ENCODE measurements at places on chromosomes 16 and 17. TPM values are rescaled to one million over a fixed set of nuclear protein-coding genes. Genes with fewer than 3 reads are reported as not detected.

TEKT1 gene
- polyA plus RNA-seq: not detected

- no peak overlapping the region for H3K27ac ChIP-seq
- DNase-seq: no peak
- H3K4me3 ChIP-seq: no peak overlapping the region
- peaks cover 16% of the 10 kb centered on the region for H3K27me3 ChIP-seq
- no peaks in the 10 kb centered on the region for H3K4me1 ChIP-seq
Measured at GRCh38 chr16:2860826-2861567, 3.0 kb upstream of the PRSS22 start.

SEPTIN12 gene
- not detected for polyA plus RNA-seq

PRDM7 gene
- polyA plus RNA-seq: not detected

CCL7 gene
- polyA plus RNA-seq: 0.64 TPM

DNA sequence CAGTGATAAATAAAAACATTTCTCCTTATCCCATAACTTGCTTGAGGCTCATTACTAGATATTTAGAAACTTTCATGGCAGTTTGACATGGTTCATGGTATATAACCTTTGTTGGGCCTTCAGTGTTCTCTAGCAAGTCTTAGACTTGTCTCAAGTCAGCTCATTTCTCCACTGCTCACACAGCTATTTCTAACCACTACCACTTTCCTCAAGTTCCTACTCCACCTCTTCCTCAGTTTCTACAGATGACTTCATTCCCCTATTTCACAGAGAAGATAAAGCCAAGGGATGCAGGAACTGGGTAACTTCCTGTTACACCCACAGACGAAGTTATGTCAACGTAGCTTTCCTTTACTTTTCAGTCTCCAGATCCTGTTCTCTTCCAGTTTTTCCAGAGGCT is 23.2 kb downstream of the NLK start:
- H3K4me1 ChIP-seq: peaks cover 7% of the 10 kb centered on the region
- DNase-seq: no peak
- no peaks in the 10 kb centered on the region for H3K36me3 ChIP-seq
- H3K4me3 ChIP-seq: no peak overlapping the region
- no peak overlapping the region for H3K27ac ChIP-seq

DNA sequence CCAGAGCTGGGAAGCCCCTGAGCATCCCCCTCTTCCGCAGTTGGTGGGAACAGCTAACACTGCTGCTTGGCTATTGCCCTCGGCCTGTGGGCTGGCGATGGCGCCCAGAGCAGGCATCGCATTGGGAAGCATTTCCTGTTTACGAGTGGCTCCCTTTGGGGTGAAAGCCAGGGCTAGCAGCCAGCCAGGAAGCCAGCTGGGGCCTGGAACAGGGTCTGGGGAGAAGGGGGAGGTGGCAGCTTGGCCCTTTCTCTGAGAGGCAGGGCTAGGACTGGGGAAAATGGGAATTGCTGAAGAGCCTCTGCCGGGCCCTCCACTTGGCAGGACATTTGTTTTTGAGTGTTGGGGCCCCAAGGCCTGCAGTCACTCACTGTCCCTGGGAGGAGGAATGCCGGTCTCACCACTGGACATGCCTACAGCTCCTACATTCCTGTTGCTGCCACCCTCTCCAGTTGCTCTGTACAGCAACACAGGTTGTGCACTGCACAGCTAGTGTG is 2.4 kb upstream of the MTSS2 start:
- no peak overlapping the region for H3K4me3 ChIP-seq
- H3K27me3 ChIP-seq: no peaks in the 10 kb centered on the region
- H3K36me3 ChIP-seq: no peaks in the 10 kb centered on the region
- peaks cover 37% of the 10 kb centered on the region for H3K4me1 ChIP-seq
- no peak for DNase-seq

TMEM235 gene
- polyA plus RNA-seq: not detected

- H3K27me3 ChIP-seq: no peaks in the 10 kb centered on the region
- DNase-seq: no peak
- H3K27ac ChIP-seq: no peak overlapping the region
- H3K4me3 ChIP-seq: no peak overlapping the region
Measured at GRCh38 chr16:10906914-10907756, 30.1 kb downstream of the CIITA start.

NOL3 gene
- 150 TPM for polyA plus RNA-seq

DNA sequence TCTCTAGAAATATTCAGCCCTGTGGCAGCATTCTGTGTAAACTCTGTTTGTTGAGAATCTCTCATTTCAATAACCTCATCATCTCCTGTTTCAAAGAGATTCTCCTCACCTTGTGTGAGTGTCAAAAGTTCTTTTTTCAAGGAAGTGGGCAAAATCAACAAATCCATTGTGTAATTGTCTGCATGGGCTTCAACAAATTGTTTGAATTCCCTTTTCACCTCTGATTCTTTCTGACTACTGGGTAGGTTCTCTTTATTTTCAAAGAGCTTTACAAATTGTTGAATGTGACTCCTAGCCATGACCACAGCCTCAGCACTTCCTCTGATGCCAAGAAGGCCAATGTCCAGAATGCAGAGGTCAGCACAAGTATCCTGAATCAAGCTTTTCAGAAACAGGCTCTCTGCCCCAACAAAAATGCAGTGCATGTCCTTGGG is 48.0 kb downstream of the N4BP1 start:
- H3K27me3 ChIP-seq: no peaks in the 10 kb centered on the region
- no peak overlapping the region for H3K4me3 ChIP-seq
- peaks cover 42% of the 10 kb centered on the region for H3K4me1 ChIP-seq
- peak; percentile 45 for DNase-seq

DNA sequence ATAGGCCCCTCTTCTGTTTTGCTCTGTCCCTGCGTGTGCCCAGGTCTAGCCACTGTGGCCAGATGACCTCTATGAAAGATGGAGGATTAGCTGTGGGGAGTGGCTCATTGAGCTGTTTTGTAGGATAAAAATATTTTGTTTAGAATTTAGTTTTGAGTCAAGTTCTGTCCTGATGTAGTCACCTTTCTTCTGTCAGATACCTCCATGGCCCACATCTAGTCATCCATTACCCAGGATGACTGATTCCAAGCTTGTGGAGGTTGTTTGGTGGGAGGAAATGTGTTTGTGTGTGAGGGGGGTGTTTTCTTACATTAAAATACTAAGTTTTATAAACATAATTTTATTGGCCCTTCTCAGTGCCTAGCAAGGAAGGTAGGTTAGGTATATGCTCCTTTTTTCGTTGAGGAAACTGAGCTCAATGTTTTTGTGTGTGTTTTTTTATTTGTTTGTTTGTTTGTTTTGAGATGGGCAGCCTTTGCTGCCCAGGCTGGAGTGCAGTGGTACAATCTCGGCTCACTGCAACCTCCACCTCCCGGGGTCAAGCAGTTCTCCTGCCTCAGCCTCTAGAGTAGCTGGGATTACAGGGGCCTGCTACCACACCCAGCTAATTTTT is 16.3 kb downstream of the SNX11 start:
- no peaks in the 10 kb centered on the region for H3K4me1 ChIP-seq
- no peaks in the 10 kb centered on the region for H3K27me3 ChIP-seq
- H3K27ac ChIP-seq: no peak overlapping the region

OTOA gene
- 2.6 TPM for polyA plus RNA-seq

MMP15 gene
- polyA plus RNA-seq: 8.6 TPM

DNA sequence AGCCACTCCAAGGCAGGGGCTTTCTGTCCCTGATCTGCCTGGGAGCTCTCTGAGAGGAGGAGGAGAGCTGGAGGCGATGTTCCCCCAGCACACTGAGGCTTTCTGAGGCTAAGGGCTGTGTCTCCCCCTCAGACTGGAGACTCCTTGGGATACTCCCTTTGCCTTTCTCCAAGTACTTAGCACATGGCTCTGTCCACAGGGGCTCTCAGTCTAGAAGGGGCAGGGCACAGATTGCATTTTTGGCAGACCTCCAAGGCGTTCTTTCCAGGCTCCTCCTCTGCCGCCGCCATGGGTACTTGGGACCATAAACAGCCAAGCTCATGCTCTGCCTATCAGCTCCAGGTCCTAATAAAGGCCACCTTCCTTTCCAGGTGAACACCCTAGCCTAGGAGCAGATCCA is 1.8 kb upstream of the GIP start:
- H3K4me3 ChIP-seq: no peak overlapping the region
- H3K36me3 ChIP-seq: no peaks in the 10 kb centered on the region
- H3K27me3 ChIP-seq: peaks cover 15% of the 10 kb centered on the region
- no peak overlapping the region for H3K27ac ChIP-seq
- DNase-seq: no peak

DNAAF1 gene
- 5.3 TPM for polyA plus RNA-seq

DNA sequence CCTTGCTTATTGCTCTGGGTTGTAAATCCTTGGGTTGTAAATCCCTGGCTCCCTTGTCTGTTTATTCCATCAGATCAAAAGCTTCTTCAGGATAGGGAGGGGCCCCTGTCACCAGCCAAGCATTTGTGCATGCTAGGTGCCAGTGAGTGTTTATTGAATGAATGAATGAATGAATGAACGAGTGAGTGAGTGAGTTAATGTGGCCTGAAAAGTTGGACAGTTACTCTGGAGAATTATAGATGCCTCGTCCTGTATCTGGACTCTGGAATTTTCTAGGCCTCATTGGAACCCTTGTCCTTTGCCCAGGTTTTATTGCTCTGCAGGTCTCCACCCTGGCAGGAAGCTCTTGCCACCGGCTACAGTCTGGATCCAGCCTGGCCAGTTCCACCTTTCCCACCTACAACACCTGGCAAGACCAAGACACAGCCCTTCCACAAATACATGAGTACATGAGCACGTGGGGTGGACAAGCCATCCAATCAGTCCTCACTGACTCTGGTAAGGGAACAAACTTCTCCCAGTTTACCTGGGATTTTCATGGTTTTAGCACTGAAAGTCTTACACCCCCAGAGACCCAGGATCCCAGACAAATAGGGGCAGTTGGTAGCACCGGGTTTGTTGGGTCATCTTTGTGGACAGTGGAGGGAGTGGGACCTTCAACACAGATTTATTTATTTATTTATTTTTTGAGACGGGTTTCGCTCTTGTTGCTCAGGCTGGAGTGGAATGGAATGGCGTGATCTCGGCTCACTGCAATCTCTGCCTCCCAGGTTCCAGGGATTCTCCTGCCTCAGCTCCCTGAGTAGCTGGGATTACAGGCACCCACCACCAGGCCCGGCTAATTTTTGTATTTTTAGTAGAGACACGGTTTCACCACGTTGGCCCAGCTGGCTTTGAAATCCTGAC is 14.7 kb upstream of the CDH1 start:
- no peaks in the 10 kb centered on the region for H3K36me3 ChIP-seq
- DNase-seq: no peak
- H3K4me1 ChIP-seq: no peaks in the 10 kb centered on the region
- H3K27ac ChIP-seq: no peak overlapping the region

ATP2C2 gene
- polyA plus RNA-seq: 0.07 TPM

DHRS7C gene
- polyA plus RNA-seq: not detected

DNA sequence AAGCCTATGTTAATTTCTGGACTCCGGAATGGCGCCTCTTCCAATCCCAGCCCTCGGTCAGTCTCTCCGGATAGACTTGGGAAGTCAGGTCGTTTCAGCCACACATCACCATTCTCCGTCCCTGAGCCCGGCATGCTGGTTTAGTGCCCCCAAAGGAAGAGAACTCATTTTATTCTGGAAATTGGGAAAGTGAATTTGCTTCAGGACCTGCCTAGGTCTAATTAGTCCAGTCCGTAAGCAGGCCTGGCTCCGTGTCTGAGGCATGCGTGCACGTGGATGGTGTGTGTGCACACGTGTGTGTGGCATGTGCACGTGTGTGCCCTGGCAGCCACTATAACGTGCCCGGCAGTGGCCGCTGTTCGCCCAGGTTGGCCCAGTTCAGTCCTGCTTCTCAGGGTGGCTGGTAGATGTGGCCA is 77.4 kb downstream of the RPA1 start:
- H3K27ac ChIP-seq: no peak overlapping the region
- H3K36me3 ChIP-seq: no peaks in the 10 kb centered on the region
- no peak for DNase-seq
- peaks cover 15% of the 10 kb centered on the region for H3K27me3 ChIP-seq
- H3K4me1 ChIP-seq: no peaks in the 10 kb centered on the region

PRR29 gene
- polyA plus RNA-seq: 0.71 TPM

DNA sequence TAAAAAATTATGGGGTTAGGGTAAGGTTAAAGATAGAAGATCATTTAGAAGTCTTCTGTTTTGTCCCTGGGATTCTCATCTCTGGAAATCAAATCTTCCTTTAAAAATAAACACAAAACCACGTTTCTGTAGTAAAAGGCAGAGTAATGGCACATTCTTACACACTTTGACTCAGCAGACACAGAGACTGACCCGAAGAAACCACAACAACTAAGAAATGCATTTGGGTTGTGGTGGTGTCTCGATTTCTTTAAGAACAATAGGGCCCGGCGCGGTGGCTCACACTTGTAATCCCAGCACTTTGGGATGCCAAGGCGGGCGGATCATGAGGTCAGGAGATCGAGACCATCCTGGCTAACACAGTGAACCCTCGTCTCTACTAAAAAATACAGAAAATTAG is 54.9 kb upstream of the MYH10 start:
- peaks cover 2% of the 10 kb centered on the region for H3K27me3 ChIP-seq
- H3K4me3 ChIP-seq: no peak overlapping the region
- H3K36me3 ChIP-seq: no peaks in the 10 kb centered on the region
- H3K4me1 ChIP-seq: no peaks in the 10 kb centered on the region
- DNase-seq: no peak
